Spleen (tissue), 13 donors: ENCODE measurements at places on chromosomes 7 and 10. TPM values are rescaled to one million over a fixed set of nuclear protein-coding genes. Genes with fewer than 3 reads are reported as not detected.

Gene PRKRIP1
- total RNA-seq: 28.8 TPM

Gene TCF7L2
- 40.1 TPM for total RNA-seq

Gene CRTAC1
- total RNA-seq: 0.74 TPM

Gene CHN2
- 45.2 TPM for total RNA-seq

Gene CPA1
- total RNA-seq: 1.2 TPM

Gene NEUROD6
- total RNA-seq: not detected

Gene VSTM4
- 6.8 TPM for total RNA-seq

Gene KIF20B
- total RNA-seq: 12.6 TPM

Gene NPTX2
- 7.4 TPM for total RNA-seq

Gene ZNF727
- total RNA-seq: 1.8 TPM

Gene OR2A7
- total RNA-seq: 8.8 TPM

Gene SH3PXD2A
- 50.0 TPM for total RNA-seq

Gene LRGUK
- total RNA-seq: 1.8 TPM

Gene ZPBP
- total RNA-seq: not detected

Gene LIPJ
- total RNA-seq: 0.21 TPM

DNA sequence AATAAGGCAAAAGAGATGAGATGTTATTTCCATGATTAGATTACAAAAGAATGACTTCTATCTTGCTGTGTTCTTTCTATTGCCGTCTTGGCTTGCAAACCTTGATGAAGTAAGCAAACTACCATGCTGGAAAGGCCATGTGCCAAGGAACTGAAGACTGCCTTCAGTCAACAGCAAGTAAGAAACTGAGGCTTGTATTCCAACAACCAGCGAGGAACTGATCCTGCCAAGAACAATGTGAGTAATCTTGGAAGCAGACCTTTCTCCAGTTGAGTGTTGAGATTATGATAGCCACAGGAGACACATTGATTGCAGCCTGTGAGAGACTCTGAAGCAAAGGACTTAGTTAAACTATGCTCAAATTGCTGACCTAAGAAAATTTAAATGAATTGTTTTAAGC, 164.6 kb upstream of the GRM3 start:
- no peak for DNase-seq

DNA sequence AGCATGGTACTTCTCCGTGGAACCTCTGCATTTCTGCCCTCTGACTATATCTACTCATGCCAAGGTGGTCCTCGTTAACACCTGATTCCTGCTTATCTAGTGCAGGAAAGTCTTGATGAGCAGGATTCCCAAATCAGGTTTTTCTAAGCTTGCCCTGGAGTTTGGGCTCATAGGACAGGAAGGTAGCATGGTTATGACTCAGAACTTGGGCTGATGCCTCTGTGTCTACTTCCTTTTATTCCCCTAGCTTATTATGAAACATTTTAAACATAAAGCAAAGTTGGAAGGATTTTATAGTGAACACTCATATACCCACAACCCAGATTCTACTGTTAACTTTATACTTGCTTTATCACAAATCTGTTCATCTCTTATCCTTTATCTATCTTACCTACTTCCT, 5.6 kb downstream of the SUFU start:
- no peak for DNase-seq

- no peak for DNase-seq
Observed at GRCh38 chr10:22342421-22342820, 2.9 kb upstream of the SPAG6 start.

GRCh38 chr10:58258977-58259692, 8.6 kb downstream of the IPMK start:
- no peak for DNase-seq

- DNase-seq: no peak
Observed at GRCh38 chr10:91415816-91416215, 5.7 kb downstream of the HECTD2 start.

- no peak for DNase-seq
Observed at GRCh38 chr10:22386503-22386902, 41.2 kb downstream of the SPAG6 start.

DNA sequence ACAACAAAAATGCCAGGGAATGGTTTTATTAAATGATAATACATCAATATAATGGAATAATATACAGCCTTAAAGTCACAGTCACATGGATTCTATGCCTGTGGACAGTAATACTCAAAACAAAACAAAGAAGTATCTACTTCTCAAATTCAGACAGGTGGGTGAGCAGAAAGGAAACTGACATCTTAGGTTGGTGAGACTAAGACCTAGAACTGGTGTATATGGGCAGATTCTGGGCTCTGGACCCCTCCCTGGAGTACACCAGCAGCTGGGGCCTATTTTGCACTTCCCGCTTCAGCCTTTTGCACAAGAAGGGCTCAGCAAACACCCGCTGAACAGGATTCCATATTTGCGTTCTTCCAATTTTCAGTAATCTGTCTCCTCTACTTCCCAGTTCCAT, 5.4 kb upstream of the FIS1 start:
- DNase-seq: no peak

DNA sequence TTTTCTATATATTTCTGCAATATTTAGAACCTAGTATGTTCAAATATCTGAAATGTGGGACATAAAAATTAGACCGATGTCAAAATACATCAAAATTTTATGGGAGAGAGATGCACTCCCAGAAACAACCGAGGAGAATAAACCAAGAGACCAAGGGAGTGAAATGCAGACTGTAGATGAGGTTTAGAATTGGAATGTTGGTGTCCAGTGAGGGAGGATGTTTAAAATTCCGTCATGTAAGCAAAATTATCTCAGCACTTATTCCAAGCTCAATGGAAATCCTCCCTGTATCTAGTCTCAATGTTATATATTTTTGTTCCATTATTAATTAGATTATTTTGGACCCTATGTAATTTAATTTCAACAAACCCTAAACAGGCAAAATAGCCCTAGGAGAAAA, 61.9 kb upstream of the MAGI2 start:
- DNase-seq: no peak

GRCh38 chr10:26430641-26431163, 7.4 kb upstream of the APBB1IP start:
- DNase-seq: no peak

DNA sequence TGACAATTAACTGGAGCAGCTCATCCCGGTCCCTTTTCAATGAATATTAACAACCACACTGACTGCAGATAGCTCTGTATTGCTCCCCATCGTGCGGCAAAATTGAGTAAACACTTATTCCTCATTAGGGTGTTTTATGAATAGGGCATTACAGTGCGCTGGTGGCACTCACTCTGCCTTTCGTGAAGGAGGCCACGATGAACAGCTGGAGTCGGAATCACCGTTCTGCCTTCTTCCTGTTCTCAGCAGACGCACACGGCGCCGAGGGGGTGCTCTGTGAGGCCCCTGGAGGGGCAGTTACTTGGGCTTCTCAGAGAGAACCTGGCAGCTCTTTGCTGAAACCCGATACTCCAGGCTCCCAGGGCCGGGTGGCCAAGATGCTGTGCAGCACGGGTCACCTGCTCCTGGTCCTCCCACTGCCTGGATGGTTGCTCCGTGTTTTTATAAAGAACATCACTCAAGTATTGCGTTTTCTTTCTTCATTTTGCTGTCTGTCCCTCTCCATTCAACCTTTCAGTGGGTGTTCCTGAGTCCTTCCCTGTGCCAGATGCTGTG, 241.9 kb downstream of the GLRX3 start:
- no peak for DNase-seq

DNA sequence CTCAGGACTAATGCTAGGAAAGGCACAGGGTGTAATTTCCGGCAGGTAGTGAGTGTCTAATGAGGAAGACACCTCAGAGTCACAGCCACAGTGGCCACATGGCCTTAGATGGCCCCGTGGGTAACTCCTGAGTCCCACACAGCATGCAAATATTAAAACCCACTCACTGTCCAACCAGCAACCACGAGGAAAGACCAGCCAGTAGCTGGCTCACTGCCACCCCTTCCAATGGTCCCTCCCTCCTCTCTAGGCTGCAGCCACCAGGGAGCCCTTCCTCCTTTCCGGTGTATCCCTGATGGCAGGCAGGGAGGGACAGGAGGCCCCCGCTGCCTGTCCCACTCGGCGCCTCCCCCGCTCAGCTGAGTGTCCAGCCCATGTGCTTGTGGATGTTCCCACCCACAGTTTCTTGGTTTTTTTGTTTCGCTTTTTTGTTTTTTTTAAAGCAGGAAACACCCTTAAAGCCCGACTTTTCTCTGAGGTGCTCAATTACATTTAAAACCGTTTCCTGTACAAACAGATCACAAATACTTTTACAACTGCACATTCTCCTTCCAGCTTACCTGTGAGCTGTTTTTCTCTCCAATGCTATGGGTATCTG, 9.2 kb downstream of the BNIP3 start:
- DNase-seq: peak; percentile 86

DNA sequence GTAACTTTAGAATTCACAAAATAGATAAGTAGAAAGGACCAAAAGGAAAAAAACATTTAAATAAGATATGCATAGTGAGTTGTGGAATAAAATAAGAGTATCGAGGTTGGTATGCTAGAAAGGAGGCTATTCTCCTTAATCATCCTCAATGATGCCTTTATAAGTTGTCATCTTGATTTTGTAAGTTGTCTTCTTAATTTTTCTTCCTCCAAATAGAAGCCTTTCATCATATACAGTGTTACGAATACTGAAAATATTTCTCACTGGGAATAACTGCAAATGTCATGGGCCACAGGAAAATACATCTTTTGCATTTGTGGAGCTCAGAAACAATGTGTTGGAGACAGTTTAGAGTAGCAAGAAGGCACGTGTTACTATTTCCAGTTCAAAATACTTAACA, 31.5 kb upstream of the PRTFDC1 start:
- no peak for DNase-seq

- DNase-seq: no peak
Observed at GRCh38 chr10:78980815-78981214, 88.0 kb upstream of the ZMIZ1 start.

GRCh38 chr10:96619796-96620773, 33.3 kb upstream of the TM9SF3 start:
- no peak for DNase-seq

- no peak for DNase-seq
Observed at GRCh38 chr10:107880185-107880584, 715.7 kb upstream of the SORCS1 start.

DNA sequence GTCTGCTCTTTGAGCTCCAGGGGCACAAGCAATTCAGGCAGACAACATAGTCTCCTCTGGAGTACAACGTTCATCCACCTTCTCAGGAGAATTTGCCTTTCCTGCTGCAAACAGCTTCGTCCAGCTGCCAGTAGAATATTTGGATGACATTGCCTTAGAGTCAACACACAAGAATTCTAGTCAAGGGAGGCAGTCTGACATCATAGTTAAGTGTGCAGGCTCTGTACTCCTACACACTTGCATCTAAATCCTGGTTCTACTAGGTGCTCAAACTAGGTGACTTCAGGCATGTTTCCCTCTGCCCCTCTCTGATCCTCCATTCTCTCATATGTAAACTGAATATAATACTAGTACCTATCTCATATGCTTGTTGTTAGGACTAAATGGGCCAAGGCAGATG, 314.8 kb downstream of the HPSE2 start:
- DNase-seq: no peak

- DNase-seq: no peak
Observed at GRCh38 chr7:23450518-23450917, 19.8 kb downstream of the IGF2BP3 start.

GRCh38 chr7:123635551-123636359, 19.9 kb upstream of the LMOD2 start:
- DNase-seq: no peak

DNA sequence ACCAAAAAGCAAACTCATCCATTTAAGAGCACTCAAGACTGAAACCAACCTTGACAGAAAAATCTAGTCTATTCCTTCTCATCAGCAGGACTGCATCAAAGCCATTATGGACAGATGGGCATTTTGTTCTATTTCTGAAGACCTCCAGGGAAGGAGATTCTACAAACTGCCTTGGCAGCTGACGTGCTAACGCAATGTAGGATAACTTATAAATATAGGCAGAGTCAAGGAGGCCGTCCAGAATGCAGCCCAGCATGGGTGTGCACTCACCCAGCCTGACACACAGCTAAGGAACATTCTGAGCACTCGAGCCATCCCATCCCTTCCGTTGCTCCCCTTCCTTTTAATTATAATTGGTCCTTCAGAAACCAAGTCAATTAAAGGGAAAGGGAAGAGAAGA, 25.3 kb upstream of the NEBL start:
- no peak for DNase-seq

DNA sequence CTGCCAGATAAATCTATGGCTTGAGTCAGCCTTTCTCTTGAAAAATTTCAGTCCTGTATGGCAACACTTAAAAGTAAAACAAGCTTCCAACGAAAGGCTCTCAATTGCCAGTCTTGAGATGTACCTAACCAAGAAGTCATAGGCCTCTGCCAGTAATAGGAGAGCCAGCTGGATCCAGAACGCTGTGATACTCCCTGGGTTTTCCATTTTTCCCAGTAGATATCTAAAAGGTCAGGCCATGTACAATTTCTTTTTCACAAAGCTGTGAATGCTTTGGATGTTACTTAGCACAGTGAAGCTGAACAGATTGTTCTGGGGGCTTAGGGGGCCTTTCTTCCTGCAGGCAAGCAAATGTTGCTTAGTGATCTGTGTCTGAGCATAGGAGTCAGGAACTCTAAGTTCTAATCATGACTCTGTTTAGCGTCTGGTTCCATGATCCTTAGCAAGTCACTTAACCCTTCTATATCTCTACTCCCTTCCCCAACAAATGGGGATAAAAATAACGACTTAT, 86.5 kb downstream of the ARMH3 start:
- DNase-seq: no peak

GRCh38 chr10:47098964-47099363, 187.7 kb downstream of the PTPN20 start:
- DNase-seq: no peak

DNA sequence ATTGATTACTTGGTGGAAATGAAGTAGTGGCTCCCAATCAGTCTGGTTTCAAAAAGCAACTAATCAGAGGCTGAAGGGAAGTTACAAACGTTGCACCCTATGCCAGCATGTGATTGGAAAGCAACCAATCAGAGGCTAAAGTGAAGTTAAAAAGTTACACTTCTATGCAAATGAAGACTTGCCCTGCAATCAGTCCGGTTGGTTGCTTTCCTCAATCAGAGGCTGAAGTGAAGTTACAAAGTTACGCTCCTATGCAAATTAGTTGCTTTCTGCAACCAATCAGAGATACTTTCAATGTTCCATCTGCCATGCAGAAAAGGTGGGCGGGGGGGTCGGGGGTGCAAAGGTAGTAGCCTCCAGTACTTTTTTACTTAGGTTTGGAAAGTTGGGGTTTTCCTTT, 1077.1 kb downstream of the TYW1 start:
- no peak for DNase-seq

- no peak for DNase-seq
Observed at GRCh38 chr7:95601316-95601715, 5.0 kb upstream of the PDK4 start.

- no peak for DNase-seq
Observed at GRCh38 chr10:4046030-4046429, 261.0 kb upstream of the KLF6 start.

DNA sequence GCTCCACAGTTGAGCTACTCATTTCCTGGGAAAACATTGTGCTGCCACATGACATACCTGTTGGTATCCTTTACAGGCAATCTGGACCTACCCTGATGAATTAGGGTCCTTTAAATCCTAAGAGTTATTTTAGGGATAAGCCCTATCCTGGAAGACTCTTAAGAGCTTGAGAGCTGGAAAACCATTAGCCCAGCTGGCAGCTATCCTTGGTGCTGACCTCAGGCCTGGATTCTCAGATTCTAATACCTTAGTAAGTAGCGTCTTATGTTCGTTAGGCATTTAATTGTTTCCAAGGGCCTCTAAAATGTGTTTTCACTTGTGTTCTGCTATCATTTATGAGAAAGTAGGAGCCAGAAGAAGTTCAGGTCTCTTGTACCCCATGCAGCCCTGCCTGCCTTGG, 93.0 kb upstream of the SORCS3 start:
- no peak for DNase-seq

GRCh38 chr7:138442822-138443221, 17.2 kb upstream of the TRIM24 start:
- no peak for DNase-seq

- no peak for DNase-seq
Observed at GRCh38 chr7:129729511-129729910, 118.0 kb downstream of the NRF1 start.
